ENCODE measurements at places on chromosomes 2 and 18. TPM values are rescaled to one million over a fixed set of nuclear protein-coding genes. Genes with fewer than 3 reads are reported as not detected.

Gene KLHL41
- 1.4 TPM for total RNA-seq

Gene TFCP2L1
- total RNA-seq = 2.8 TPM

Gene MC5R
- not detected for total RNA-seq

Gene FEV
- not detected for total RNA-seq

Gene PLGLB1
- total RNA-seq = 0.92 TPM

Gene CCDC85A
- total RNA-seq = 7.8 TPM

Gene FAM124B
- total RNA-seq = 1.6 TPM

Gene MORN2
- total RNA-seq = 30.6 TPM

Gene MYO5B
- 24.5 TPM for total RNA-seq

Gene FNDC4
- 6.9 TPM for total RNA-seq

Gene TUBA4A
- total RNA-seq = 15.6 TPM

Gene ARHGEF4
- total RNA-seq = 8.1 TPM

Gene CD8B2
- not detected for total RNA-seq

Gene BOLL
- not detected for total RNA-seq

Gene TP53I3
- total RNA-seq = 35.7 TPM

Gene UGT1A6
- total RNA-seq = 0.63 TPM
